Activated CD8-positive, alpha-beta T cell treated with anti-CD3 and anti-CD28 coated beads for 36 hours (primary cell): ENCODE measurements at places on chromosomes 2 and 18.
A peak's percentile ranks its signal among the peaks of the same experiment; 100 is the strongest.

- DNase-seq: peak; percentile 75
Measured at GRCh38 chr2:233422050-233422639, 67.9 kb downstream of the DGKD start.

- no peak for DNase-seq
Measured at GRCh38 chr2:71578767-71579342, 125.5 kb downstream of the DYSF start.

DNA sequence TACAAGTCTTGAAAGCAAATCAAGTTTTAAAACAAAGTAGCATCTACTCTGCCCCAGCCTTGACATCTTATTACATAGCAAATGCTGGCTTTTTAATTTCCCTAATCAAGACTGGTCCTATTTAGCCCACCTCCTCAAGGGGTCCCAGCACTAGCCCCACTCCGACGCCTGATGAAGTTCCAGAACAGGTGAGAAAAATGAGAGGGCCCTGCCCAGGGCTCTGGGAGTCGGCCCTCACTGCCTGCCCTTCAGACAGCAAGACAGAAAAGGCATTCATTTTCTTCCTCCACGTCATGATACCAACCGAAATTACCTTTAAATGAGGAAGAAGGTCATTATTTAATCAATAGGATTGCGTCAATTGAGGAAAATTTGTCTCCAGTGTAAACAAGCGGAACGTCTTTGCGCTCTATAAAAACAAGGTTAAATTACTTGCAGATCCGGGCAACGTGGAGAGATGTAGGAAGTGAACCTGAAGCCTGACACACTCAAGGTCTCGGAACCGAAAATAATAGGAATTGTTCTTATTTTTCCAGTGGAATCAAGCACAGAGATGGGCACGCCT lies 170.6 kb upstream of the PKDCC start:
- no peak for DNase-seq

DNA sequence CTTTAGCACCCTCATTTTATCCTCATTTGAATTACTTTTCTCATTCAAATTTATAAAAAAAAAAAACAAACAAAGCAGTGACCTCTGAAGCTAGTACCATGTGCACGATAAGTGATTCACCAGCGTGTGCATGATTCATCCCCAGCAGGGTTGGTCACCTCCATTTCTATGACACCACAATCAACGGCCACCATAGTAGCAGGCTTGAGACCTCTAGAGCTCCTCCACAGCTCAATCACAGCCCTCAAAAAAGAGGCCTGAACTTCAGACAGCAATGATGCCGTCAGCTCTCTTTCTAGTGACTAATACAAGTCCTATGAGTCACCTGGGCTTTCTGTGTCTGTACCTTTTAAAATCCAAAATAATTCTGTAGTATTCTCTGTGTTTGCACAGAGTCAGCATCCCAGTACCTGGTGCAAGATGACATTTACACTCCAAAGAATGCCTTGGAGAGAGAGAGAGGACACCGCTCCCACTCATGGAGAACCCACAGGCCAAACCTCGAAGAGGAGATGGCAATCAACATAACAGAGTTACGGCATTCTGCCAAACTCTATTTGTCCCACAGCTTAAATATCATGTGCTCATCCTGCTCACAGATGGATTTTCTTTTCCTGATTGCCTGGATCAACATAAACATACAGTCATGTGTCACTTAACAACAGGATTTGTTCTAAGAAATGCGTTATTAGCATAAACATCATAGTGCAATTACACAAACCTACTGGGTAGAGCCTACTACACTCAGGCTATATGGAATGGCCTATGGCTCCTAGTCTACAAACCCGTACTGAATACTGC lies 58.7 kb downstream of the L3MBTL4 start:
- no peak for DNase-seq

DNA sequence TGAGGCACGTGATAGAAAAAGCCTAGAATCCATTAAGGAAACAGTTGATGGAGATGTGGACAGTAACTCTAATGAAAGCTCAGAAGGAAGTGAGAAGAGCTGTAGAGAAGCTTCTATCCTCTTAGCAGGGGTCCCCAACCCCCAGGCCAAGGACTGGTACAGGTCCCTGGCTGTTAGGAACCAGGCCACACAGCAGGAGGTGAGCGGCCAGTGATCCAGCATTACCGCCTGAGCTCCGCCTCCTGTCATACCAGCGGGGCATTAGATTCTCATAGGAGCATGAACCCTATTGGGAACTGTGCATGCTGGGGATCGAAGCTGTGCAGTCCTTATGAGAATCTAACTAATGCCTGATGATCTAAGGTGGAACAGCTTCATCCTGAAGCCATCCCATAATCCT lies 8.7 kb upstream of the IMP4 start:
- DNase-seq: no peak

GRCh38 chr2:216633616-216634369 lies 573 bp downstream of the IGFBP2 start:
- DNase-seq: no peak

DNA sequence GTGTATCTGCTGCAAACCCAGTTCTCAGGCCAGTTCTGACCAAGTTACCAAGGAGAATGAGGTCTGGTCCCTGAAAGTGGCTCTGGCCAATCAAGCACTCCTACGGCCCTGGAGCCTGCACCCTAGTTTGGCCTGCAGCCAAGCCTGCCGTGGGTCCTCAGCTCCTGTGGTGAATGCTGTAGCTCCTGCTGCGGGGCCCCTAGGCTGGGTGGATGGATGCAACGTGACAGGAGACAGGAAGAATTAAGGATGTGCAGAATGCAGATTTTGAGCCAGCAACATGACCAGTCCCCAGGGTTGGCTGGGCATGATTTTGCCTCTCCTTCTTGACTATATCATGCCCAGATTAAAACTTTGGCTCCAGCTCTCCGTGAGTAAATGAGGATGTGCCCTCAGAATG lies 97.2 kb downstream of the SMAD7 start:
- no peak for DNase-seq

DNA sequence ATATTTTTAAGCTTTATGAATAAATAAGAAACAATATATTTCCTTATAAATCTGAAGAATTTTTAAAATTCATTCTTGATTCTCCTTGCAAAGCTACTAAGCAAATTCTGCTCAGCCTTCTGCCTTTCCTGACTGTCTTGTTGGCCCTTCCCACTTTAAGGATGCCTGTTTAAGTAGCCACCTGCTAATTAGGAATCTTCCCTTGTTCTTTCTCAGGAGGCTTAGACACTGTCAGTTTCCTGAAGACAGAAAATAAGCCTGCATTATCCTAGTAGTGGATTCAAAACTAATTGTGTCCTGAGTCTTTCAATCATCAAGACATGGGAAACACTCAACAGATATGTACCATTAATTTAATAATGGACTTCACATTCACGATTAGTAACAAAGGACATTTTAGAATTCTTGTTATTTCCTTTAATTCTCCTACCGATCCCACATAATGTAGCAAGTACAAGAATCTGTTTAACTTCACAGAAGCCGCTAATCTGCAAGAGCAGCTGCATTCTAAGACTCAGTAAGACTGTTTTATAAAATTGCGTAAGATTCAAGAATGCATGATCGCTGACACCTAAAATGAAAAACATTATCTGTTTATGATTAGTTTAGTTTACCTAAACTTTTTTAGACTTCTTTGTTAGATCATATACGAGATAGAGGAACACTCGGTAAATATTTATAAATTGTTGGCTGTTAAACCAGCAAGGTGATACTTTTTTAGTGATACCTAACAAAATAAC lies 445.4 kb upstream of the DSEL start:
- DNase-seq: no peak

- DNase-seq: no peak
Measured at GRCh38 chr18:73043611-73044010, 175.8 kb upstream of the NETO1 start.

DNA sequence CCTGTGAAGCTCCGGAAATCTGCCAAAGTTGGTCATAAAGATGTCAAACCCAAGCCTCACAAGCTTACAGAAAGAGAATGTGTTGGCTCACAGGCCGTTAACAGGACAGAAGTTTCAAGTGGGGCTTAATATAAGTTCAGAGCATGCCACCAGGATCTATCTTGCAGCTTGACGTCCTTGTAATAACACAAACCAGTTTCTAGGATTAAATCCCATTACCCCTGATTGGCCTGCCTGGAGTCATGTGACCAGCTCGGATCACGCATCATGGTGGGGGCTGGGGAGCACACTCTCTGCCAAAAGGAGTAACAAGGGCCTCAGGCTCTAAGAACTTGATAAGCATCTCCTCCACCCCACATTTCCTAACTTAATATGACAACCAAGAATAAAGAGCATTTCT lies 38.9 kb upstream of the SCG2 start:
- no peak for DNase-seq
